ENCODE measurements at places on chromosomes 3 and 15. TPM values are rescaled to one million over a fixed set of nuclear protein-coding genes. Genes with fewer than 3 reads are reported as not detected.

- no peak for DNase-seq
Observed at GRCh38 chr3:52521881-52522650, 11.6 kb downstream of the NT5DC2 start.

- no peak for DNase-seq
Observed at GRCh38 chr3:143158014-143158988, 38.7 kb downstream of the CHST2 start.

DNA sequence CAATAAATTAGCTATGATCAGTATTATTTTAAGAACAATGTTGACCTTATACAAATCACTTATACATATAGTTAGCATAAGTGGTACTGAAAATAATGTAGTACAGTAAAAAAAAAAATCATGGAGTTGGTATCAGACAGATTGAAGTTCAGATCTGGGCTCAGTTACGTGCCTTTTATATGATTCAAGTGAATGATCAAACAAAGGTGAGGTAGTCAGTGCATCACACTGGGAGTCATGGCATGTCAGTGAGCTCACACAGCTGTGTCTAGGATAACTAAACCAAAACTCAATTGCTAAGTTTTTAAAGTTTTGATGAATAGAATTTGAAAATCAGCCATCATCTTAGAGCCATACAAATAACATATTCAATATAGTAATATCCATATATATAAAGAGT lies 11.2 kb upstream of the CCR8 start:
- no peak for DNase-seq

SPATA12 gene
- total RNA-seq = not detected

SKIC8 gene
- total RNA-seq = 73.5 TPM
